ENCODE measurements at places on chromosomes 2 and 18. TPM values are rescaled to one million over a fixed set of nuclear protein-coding genes. Genes with fewer than 3 reads are reported as not detected.

Gene DES
- total RNA-seq, result not detected

Gene KLHL41
- not detected for total RNA-seq

Gene FBXO36
- 1.5 TPM for total RNA-seq

Gene RAPGEF4
- total RNA-seq, result 1.8 TPM

Gene TSPYL6
- total RNA-seq, result not detected

Gene EMILIN1
- 0.41 TPM for total RNA-seq

Gene CHRND
- not detected for total RNA-seq

Gene CENPA
- total RNA-seq, result not detected

Gene GKN2
- total RNA-seq, result not detected

Gene MC4R
- total RNA-seq, result not detected

Gene SOCS6
- total RNA-seq, result 2.0 TPM

Gene CYP27C1
- total RNA-seq, result not detected

Gene TEKT4
- not detected for total RNA-seq

Gene COL4A3
- total RNA-seq, result 0.16 TPM

Gene PLGLB1
- total RNA-seq, result 23.6 TPM

Gene CXCR1
- total RNA-seq, result not detected

Gene CTIF
- total RNA-seq, result 3.4 TPM

Gene DAPL1
- total RNA-seq, result not detected

Gene PLGLB2
- total RNA-seq, result 3.1 TPM

Gene HMSD
- not detected for total RNA-seq

Gene CRYGD
- total RNA-seq, result not detected

Gene MOGAT1
- not detected for total RNA-seq

Gene PRSS56
- total RNA-seq, result not detected

Gene CACNB4
- 0.58 TPM for total RNA-seq

Gene ANKRD30BL
- 0.39 TPM for total RNA-seq

Gene GTF2A1L
- not detected for total RNA-seq

Gene SERPINB3
- total RNA-seq, result not detected

Gene CRYGC
- total RNA-seq, result not detected

Gene MCM6
- 29.6 TPM for total RNA-seq

Gene EFR3B
- 0.14 TPM for total RNA-seq

Gene FLACC1
- total RNA-seq, result 8.4 TPM
